RPMI7951 (cell line): ENCODE measurements at places on chromosomes 4 and X.

GRCh38 chrX:40031911-40032310 is 65.8 kb downstream of the BCOR start:
- peak; percentile 84 for DNase-seq

DNA sequence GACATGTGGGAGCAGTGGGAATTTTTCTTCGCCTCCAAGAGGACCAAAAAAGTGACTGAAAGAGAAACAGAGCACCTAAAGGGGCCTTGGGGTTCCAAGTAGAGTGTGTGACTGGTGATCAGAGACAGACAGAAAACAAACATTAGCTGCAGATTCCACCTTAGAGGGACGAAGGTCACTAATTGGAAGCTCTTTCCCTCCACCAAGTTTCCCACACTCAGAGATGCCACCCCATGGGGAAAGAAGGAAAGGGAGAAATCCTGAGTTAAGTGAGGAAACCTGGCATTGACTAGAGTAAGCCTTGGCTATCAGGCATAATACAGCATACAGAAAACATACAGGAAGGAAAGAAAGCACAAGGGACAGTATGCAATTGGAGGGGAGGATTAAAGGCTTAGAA is 90.9 kb downstream of the HNRNPD start:
- no peak for DNase-seq

- no peak for DNase-seq
These were observed 331.1 kb downstream of the GRID2 start for GRCh38 chr4:92634882-92635281.

GRCh38 chr4:100103671-100104070 is 86.6 kb downstream of the DDIT4L start:
- DNase-seq, result no peak
